ENCODE measurements at places on chromosomes 7 and 10.

DNA sequence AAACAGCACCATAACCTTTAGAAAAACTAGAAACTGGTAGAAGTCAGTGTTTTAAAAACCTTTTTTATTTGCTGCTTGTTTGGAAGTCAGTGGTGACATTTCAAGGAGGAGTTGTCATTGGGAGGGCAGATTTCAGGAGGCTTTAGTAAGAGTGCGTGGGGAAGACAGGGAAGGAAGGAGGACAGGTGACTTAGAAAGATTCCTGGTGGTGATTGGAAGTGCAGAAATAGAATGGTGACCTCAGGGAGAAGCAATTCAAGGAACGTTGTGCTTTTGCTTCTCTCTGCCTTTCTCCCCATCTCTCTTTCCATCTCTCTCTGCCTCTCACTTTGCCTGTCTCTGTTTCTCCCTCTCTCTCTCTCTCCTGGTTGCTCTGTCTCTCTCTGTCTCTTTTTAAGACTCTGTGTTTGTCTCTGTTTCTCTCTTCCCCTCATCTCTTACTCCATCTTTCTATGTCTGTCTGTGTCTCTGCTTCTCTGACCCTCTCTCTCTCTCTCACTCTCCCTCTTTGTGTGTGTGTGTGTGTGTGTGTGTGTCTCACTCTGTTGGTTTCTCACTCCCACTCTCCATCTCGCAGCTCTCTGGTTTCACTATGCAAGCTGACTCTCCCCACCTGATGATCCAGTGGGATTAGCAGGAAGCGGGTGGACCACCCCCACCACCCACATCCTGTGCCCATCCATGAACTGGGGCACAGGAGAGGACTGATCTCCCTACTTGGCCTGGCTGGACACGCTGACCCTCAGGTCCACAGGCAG is 10.9 kb upstream of the PFKP start:
- DNase-seq, result no peak

DNA sequence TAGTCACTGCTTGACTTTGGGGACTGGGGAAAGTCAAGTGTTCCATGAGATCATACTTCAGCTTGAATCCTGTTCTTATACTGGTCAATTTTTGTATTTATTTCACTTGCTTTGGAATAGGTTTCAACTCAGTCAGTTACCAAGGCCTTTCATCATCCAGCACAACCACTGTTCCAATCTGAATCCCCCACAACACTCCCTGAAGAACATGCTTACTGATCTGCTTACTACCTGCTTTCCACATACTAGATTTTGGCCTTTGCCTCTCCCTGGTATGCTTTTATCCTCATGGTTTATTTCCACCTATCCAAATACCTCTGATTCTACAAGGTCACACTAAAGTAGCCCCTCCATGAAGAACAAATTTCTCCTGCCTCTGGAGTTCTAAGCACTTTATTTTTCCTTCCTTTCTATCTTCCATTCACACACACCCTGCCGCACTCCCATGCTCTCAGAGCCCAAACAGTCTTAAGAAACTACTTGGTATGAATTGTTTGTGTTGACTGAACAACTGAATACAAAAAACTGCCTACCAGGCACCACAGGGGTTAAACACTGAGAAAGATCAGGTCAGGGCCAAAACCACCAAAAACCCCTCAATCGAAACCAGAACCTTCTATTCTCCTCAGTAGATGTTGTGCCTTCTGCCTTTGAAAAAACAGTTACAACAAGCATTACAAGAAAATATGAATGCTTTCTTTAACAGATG is 178.1 kb downstream of the AVL9 start:
- DNase-seq, result no peak

DNA sequence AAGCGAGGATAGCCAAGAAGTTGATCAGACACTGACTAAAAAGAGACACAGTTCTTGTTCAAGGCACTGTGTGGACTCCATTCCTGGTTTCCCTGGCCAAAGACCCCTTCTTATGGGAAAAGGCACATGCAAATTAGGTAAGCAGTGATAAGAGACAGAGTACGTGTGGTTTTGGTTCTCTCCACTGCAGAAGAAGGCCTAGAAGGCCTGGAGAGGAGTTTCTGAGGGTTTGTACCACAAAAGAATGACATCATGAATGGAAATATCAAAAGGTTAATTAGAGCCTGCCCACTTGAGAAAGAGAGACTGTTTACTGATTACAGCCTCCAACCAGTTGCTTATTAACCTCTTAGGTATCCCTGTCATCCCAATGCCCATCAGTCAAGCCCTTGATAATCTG is 137.5 kb downstream of the ZNF365 start:
- DNase-seq, result no peak

GRCh38 chr7:139745678-139746143 is 32.1 kb downstream of the HIPK2 start:
- DNase-seq, result no peak

DNA sequence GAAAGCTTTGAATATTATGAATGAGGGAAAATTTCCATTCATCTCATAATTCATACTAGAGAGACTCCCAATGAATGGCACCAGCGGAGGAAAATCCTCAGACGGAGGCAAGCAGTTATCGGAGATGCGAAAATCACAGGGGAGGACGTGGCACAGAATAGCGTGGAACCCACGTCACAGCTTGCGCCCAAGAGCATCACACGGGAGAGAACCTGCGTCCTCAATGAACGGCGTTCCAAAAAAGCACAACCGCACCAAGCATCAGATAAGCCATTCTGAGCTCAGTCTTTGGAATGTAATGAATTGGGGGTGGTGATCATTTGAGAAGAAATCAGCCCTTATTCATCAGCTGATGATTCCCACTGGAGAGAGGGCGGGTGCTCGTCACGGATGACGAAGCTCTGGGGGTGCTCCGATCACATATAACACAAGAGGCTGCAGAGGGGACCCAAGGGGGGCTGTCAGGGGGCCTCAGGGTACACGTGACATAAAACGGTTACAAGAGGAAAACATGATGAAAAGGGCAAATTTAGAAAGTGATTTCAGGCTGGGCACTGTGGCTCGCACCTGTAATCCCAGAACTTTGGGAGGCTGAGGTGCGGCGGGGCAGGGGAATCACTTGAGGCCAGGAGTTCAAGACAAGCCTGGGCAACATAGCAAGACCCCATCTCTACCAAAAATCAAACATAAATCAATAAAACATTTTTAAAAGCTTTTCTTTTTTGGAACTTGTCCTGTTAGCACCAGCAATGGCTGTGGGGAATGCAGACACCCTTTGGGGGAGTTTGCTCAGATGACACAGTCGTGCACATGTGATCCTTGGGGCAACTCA is 33.8 kb upstream of the FIS1 start:
- DNase-seq, result no peak

DNA sequence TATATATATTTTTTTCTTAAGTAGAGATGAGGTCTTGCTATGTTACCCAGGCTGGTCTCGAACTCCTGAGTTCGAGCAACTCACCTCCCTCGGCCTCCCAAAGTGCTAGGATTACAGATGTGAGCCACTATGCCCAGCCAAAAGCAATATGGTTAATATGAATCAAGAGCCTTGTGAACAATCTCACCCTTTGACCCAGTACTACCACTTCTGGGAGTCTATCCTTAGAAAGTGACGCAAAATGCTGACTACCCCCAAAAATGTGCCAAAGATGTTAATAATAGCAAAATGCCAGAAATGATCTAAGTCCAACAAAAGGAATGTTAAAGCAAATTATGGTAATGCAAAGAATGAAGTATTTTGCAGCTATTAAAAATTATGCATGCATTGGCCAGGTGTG is 44.3 kb downstream of the HOXA1 start:
- no peak for DNase-seq

DNA sequence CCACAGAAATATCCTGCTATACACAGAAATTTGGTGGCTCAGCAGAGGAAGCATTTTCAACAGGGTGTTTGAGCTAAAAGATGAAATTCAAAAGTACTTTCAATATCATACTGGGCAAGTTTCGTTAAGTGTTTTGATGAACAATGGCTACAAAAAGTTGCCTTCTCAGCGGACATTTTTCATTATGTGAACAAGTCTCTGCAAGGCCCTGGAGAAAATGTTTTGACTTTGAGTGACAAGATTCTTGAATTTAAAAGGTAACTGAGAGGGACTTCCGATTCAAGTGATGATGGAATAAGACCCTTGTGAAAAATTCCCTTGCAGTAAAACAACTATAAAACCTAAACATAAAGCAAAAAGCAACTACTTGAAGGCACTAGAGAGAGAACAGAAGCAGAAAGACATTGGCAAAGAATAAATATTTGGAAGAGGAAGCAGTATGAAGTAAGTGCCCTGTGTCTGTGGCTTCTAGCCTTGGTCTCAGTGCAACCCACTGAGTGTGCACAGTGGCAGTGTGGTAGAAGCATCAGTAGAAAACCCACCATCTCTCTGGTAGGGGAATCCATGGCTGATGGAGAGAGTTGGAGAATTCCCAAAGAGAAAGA is 62.5 kb upstream of the NAMPT start:
- DNase-seq, result no peak

GRCh38 chr7:88324699-88325098 is 18.0 kb upstream of the STEAP4 start:
- no peak for DNase-seq

- no peak for DNase-seq
Observed at GRCh38 chr10:53909791-53910190, 891.2 kb downstream of the PCDH15 start.

Measured in activated CD8-positive, alpha-beta memory T cell treated with anti-CD3 and anti-CD28 coated beads for 1 hour (primary cell).